ENCODE measurements at places on chromosomes 2 and 18.

DNA sequence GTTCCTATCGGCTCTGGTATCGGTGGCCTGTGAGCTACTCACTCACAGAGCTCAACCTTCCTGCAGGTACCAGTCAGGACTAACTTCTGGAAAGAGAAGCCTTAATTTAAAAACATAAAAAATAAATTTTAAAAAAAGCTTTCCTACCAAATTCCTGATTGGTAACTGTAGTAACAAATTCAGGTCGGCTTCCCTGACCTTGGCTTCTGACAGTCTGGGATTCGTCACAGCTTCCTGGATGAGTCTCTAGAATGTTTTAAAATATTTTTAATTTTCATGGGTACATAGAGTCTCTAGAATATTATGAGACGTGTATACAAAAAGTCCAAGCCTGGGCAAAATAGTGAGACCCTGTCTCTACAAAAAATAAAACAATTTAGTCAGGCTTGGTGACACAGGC, 45.0 kb upstream of the MTCL1 start:
- no peak for DNase-seq

GRCh38 chr2:200180943-200181342, 125.5 kb upstream of the SPATS2L start:
- no peak for DNase-seq

GRCh38 chr2:129548880-129549279, 430.6 kb upstream of the RAB6C start:
- no peak for DNase-seq

DNA sequence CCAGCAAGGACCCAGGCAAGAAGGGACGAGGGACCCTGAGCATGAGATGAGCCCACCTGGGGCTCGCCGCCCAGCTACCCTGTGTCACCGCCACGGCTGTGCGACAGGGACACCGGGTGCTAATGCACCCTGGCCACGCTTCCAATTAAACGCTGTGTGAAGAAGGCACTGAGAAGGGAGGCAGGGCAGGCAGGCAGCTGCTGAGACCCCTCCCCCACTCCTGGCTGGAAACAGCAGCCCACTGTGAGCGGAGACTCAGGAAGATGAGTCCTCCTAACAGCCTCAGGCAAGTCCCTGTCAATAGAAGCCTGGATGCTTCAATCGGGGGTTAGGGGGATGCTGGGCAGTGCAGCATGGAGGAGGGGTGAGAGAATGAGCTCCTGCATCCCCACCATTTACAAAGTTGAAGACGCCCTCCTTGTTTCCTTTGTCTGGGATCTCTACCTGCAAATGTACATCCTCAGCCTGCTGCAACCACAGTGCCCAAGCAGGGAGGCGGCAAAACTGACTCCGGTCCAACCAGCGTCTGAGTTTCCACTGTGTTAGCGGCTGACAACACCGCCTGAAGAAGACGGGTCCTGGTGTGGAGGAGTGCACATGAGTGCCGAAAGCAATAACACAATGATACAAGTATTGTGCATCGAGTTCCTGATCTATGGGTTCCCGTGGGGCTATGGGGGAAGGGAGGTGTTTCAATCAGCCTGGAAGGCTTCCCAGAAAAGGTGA, 12.8 kb downstream of the TMEM163 start:
- DNase-seq, result no peak

- DNase-seq, result no peak
Observed at GRCh38 chr2:32745191-32745590, 117.3 kb downstream of the TTC27 start.

DNA sequence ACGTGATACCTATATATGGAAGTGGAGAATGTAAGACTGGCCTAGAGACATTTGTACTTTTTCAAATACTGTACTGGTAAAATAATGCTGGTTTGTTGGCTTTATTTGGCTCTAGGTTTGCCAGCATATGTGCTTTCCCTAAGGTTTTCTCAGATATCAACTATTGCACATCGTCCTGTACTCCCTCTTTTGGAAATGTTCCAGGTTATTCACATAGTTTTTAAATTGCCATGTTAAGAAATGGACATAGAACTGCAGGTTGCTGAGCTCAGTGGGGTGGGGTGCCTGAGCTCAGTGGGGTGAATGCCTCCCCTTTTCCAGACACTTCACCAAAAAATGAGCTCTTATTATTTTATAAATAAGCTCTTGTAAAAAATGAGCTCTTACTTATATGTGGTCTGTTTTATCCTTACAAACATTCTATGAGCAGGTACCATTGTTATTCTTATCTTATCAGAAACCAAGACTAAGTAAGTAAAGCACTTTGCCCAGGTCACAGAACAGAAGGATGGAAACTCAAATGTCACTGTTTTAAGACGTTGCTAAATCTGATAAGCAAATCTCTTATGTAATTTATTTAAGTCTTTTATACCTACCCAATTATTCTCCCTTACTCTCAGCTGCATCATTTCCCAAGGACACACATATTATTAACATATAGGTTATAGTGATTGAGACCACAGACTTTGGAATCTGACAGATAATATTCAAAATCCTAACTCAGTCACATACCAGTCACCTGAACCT, 99.0 kb downstream of the CPS1 start:
- DNase-seq, result no peak

GRCh38 chr2:144875290-144875969, 355.5 kb upstream of the ZEB2 start:
- DNase-seq, result no peak

DNA sequence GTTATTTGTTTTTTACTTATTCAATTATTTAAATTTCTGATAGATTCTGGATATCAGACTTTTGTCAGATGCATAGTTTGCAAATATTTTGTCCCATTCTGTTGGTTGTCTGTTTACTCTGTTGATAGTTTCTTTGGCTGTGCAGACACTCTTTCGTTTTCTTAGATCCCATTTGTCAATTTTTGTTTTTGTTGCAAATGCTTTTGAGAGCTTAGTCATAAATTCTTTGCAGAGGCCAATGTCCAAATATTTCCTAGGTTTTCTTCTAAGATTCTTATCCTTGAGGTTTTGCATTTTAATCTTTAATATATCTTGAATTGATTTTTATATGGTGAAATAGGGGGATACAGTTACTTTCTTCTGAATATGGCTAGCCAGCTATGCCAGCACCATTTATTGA, 112.7 kb upstream of the SESTD1 start:
- DNase-seq, result no peak

- DNase-seq, result no peak
Observed at GRCh38 chr2:165448406-165448805, 21.1 kb upstream of the CSRNP3 start.

DNA sequence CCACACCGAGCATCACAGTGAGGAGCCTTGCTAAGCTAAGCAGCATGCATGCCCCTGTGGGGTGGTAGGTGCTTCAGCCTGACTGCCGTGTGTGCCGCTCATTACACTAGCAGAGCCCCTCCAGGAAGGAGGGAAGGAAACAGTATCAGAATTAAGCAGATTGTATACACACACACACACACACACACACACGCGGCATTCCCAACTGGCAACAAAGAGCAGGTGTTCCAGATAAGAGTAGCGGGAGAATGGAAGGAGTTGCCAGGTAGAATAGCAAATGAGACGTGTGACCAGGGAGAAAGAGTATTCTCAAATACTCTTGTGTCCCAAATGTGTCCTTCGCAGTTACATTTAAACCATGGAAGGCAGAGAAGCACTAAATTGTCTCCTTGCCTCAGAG, 47.6 kb upstream of the TTC39C start:
- DNase-seq, result no peak

GRCh38 chr18:75592527-75592926, 165.0 kb upstream of the SMIM21 start:
- DNase-seq, result no peak

DNA sequence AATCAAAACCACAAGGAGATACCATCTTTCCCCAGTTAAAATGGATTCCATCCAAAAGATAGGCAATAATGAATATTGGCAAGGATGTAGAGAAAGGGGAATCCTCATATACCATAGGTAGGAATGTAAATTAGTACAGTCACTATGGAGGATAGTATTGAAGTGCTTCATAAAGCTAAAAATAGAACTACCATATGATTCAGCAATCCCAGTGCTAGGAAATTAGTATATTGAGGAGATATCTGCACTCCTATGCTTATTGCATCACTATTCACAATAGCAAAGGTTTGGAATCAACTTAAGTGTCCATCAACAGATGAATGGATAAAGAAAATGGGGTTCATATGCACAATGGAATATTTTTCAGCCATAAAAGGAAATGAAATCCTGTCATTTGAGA, 251.2 kb downstream of the ZNF804A start:
- DNase-seq, result no peak
